ENCODE measurements at places on chromosomes 5 and 9.

GRCh38 chr5:158953929-158954534, 145.7 kb downstream of the EBF1 start:
- peak; percentile 89 for DNase-seq

DNA sequence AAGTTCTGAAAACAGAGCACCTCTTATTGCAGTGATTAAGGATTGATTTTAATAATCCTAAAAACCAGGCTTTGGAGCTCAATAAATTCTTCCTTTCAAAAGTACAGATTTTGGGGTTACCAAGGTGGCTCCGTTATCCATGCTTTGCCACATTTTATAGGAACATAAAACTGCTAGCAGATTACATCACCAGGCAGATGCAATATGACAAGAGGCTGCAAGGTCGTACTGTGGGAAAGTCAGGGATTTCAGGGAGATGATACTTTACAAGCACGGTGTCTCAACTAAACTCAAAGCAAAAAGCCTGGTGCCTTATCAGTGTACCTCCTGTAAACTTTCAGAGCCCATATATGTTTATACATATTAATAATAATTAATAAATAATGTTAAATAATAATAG, 28.6 kb downstream of the ADAMTSL1 start:
- DNase-seq, result no peak

GRCh38 chr5:95102080-95102479, 182.8 kb downstream of the MCTP1 start:
- DNase-seq, result no peak

- no peak for DNase-seq
These were observed 40.3 kb downstream of the TPPP start for GRCh38 chr5:652773-653350.

GRCh38 chr5:168831383-168831782, 252.2 kb upstream of the PANK3 start:
- no peak for DNase-seq

- DNase-seq, result no peak
These were observed 128.6 kb downstream of the ASTN2 start for GRCh38 chr9:117286245-117286644.

DNA sequence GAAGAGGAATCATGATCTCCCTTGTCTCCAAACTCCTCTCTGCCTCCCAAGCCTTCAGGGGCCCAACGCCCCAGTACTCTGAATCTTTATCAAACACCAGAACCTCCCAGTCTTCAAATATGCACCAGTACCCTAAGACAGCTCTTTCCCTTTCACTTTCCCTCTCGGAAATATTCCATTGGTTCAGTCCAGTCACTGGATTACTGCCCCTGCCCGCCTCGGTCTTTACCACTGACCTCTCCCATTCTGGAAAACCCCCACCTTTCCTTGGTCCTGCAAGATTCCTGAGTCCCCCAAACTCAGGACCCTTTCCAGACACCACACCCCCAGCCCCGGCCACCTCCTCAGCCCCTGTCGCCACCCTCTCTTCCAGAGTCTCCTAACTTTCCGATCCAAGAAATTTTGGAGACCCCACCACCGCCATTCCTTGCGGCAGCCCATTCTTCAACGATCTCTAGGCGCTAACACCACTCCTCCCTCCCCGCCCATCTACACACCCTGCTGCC, 674 bp downstream of the C5orf15 start:
- no peak for DNase-seq

GRCh38 chr5:5650949-5651348, 228.5 kb downstream of the ICE1 start:
- no peak for DNase-seq

All from B cell (primary cell).